Aorta (tissue), 5 donors: ENCODE measurements at places on chromosomes 16 and 17. TPM values are rescaled to one million over a fixed set of nuclear protein-coding genes. Genes with fewer than 3 reads are reported as not detected.

DNA sequence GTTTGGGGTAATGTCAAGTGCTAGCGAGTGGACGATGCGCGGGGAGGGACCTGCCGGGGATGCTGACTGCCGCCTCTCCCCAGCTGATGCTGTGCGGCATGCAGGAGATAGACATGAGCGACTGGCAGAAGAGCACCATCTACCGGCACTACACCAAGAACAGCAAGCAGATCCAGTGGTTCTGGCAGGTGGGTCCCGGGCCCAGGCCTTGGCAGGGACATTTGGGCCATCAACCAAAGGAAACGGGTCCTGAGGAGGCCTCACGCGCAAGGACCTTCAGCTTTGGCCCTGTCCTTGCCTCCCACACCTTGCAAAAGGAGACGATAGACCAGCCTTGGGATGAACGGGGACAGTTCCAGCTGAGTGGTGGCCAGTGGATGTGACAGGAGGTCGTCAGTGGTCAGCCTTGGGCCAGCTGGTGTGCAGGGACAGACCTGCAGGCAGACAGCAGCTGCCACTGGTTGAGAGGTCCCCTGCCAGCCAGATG lies 13.6 kb upstream of the CLEC18A start:
- no peaks in the 10 kb centered on the region for H3K27me3 ChIP-seq
- H3K27ac ChIP-seq, result peak overlapping the region; percentile 84
- H3K36me3 ChIP-seq, result no peaks in the 10 kb centered on the region
- DNase-seq, result no peak

DNA sequence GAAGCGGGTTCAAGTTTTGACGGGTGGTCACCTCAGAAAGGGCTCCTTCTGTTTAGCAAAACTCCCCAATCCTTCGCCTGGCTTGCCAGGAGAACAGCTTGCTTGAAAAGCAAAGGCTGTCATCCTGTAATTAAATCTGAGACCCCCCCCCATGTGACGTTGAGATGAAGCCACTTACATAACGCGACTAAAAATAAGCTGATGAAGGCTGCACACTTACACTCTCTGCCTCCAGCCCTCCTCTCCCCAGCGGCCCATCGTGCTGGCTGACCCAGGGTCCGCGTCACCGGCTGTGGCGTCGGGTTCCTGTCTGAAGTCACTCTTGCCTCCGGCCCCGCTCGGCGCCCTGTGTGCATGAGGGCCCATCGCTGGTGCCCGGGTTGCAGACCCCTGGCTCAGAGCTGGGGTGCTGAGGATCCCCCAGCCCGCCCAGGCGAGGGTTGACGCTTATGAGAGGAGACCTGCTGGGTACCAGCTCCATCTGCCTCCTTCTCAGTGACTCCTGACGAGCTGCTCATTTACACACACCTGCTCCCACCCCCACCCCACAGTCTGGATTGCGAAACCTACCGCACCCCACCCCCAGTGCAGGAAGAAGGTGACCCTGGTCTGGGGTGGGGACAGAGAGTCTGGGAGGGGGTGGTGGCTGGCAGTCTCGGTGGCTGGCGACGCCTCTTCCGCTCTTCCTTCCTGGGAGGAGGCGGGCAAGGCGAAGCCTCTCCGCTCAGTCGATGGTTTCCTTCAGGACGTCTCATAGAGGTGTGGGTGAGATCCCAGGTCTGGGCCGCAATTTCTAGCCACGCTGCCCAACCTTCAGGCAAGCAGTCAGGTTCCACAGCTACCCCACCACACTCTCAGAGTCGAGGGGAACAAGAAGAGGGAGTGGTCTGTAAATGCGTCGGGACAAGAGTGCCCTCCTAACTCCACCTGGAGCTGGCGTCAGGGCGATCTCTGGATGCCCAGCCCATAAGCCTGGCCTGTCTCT lies 3.1 kb upstream of the BAIAP2 start:
- H3K4me3 ChIP-seq, result no peak overlapping the region
- no peaks in the 10 kb centered on the region for H3K36me3 ChIP-seq
- DNase-seq, result peak; percentile 49

DNA sequence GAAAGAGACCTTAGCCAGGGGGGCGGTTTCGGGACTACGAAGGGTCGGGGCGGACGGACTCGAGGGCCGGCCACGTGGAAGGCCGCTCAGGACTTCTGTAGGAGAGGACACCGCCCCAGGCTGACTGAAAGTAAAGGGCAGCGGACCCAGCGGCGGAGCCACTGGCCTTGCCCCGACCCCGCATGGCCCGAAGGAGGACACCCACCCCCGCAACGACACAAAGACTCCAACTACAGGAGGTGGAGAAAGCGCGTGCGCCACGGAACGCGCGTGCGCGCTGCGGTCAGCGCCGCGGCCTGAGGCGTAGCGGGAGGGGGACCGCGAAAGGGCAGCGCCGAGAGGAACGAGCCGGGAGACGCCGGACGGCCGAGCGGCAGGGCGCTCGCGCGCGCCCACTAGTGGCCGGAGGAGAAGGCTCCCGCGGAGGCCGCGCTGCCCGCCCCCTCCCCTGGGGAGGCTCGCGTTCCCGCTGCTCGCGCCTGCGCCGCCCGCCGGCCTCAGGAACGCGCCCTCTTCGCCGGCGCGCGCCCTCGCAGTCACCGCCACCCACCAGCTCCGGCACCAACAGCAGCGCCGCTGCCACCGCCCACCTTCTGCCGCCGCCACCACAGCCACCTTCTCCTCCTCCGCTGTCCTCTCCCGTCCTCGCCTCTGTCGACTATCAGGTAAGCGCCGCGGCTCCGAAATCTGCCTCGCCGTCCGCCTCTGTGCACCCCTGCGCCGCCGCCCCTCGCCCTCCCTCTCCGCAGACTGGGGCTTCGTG lies at the start of gene MAPT:
Gene MAPT, plus strand, starts transcription at position 533 of the 763 bp plus-strand sequence. CDS start 67,784 bp downstream, outside the sequence.
- no peaks in the 10 kb centered on the region for H3K27me3 ChIP-seq
- H3K36me3 ChIP-seq, result no peaks in the 10 kb centered on the region
- H3K4me3 ChIP-seq, result peak within 1 kb of the TSS; percentile 46

DNA sequence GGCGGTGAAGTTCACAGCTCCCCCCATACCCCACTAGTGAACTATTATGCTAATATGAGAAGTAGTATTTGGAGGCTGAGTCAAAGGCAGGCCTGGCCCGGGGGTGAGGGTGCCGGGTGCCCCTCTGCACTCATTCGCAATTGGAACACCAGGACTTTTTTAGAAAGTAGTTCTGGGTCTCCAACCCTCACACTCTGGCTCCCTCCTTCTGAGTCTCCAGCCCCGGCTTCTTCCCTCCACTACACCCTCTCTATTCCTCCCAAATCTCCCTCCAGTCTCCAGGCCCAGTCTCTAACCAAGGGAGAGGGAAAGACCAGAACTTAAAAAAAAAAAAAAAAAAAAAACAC lies 11.3 kb upstream of the HOXB2 start:
- H3K36me3 ChIP-seq, result no peaks in the 10 kb centered on the region
- H3K4me1 ChIP-seq, result no peaks in the 10 kb centered on the region
- H3K27ac ChIP-seq, result peak overlapping the region; percentile 7
- no peaks in the 10 kb centered on the region for H3K27me3 ChIP-seq
- H3K4me3 ChIP-seq, result no peak overlapping the region

- H3K36me3 ChIP-seq, result no peaks in the 10 kb centered on the region
- H3K27ac ChIP-seq, result no peak overlapping the region
- no peak overlapping the region for H3K4me3 ChIP-seq
- DNase-seq, result no peak
- no peaks in the 10 kb centered on the region for H3K27me3 ChIP-seq
These were observed 119.5 kb upstream of the CORO6 start for GRCh38 chr17:29742210-29742513.

OTOP2 gene
- total RNA-seq, result not detected

DNA sequence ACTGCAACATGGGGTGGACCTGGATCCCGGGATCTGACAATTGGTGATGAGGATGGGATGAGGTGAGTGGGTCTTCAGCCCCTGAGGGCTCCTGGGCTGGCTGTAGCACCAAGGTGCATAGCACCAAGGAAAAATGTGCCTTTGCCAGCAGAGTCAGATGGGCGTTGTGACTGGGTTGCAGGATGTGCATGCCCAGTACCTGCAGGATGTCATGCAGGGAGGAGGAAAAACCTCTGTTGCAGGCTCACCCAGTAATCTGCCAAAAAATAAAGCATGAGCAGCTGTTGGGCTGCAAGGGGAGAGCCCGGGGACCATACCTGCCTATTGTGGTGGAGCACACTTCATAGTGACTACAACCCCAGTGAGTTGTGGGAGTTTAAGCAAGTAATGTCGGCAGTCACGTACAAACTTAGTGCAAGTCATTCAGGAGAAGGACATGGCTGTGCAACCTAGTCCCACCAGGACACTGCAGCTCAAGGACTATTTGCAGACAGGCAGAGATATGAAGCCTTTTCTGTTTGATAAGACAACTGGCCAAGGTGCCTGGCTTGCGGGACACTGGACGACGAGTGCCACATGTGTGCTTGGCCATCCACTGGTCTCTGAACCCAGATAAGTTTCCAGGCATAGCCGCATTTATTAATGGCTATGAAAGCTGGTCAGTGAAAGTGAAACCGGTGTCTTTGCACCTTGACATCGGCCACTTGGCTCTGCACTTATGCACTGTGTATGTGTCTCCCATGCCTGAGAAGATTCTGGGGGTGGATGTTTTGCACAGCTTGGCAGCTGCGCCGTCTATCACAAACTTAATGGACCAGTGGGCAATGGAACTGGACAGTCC lies 499.8 kb downstream of the KCNJ2 start:
- no peaks in the 10 kb centered on the region for H3K36me3 ChIP-seq
- no peak overlapping the region for H3K27ac ChIP-seq
- H3K27me3 ChIP-seq, result no peaks in the 10 kb centered on the region
- no peak for DNase-seq

CNTNAP1 gene
- 25.8 TPM for total RNA-seq

MMP15 gene
- 5.9 TPM for total RNA-seq

- DNase-seq, result no peak
- H3K4me3 ChIP-seq, result no peak overlapping the region
- no peaks in the 10 kb centered on the region for H3K4me1 ChIP-seq
- no peak overlapping the region for H3K27ac ChIP-seq
These were observed 79.0 kb downstream of the NFAT5 start for GRCh38 chr16:69644790-69645189.

- H3K36me3 ChIP-seq, result no peaks in the 10 kb centered on the region
- peaks cover 3% of the 10 kb centered on the region for H3K4me1 ChIP-seq
- no peak overlapping the region for H3K27ac ChIP-seq
- H3K27me3 ChIP-seq, result no peaks in the 10 kb centered on the region
- no peak overlapping the region for H3K4me3 ChIP-seq
- DNase-seq, result no peak
These were observed 250.3 kb upstream of the CDH11 start for GRCh38 chr16:65372171-65372570.

DNA sequence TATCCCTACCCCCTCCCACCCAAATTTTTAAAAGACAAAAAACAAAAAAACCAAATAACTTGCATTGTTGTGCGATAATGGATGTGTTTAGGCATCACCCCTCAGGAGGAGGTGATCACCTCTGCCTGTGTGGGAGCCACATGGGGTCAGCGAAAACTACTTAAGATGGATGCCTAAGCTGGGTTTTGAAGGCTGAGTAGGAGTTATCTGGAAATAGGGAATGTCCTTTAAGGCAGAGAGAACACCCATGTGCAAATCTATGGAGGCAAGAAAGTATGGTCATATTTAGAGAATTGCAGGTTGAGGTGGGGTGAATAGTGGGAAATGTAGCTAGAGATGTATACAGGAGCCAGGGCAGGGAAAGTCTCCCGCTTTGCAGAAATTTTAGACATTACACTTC lies 5.6 kb upstream of the TACO1 start:
- no peak for DNase-seq
- H3K36me3 ChIP-seq, result peaks cover 3% of the 10 kb centered on the region
- no peaks in the 10 kb centered on the region for H3K4me1 ChIP-seq
- no peaks in the 10 kb centered on the region for H3K27me3 ChIP-seq

- H3K27me3 ChIP-seq, result no peaks in the 10 kb centered on the region
These were observed 61.8 kb downstream of the TUBD1 start for GRCh38 chr17:59830846-59831486.

DNA sequence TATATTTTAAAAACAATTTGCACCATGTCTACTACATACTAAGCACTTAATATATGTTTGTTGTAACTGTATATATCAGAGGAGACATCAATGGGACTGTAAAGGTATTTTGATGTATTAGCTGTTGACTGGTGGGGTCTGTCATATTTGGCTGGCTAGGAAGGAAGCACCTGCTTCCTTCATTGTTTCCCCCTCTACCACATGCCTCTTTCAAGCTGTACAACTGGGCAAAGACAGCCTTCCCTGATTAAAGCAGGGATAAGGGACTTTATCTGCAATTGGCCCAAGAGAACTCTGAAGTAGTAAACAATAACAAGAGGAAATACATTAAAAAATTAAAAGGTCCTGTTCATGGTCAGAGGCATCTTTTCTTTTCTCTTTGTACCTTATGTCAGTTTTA lies 5.5 kb upstream of the SLFN12L start:
- no peak overlapping the region for H3K4me3 ChIP-seq
- no peaks in the 10 kb centered on the region for H3K36me3 ChIP-seq
- no peak for DNase-seq
- H3K27ac ChIP-seq, result no peak overlapping the region

TNFAIP1 gene
- total RNA-seq, result 51.1 TPM

- H3K4me3 ChIP-seq, result no peak overlapping the region
- no peaks in the 10 kb centered on the region for H3K27me3 ChIP-seq
- no peak for DNase-seq
- no peaks in the 10 kb centered on the region for H3K4me1 ChIP-seq
These were observed 295.1 kb upstream of the SOX9 start for GRCh38 chr17:71825687-71826086.

PLA2G10 gene
- total RNA-seq, result not detected

- H3K27ac ChIP-seq, result no peak overlapping the region
- no peaks in the 10 kb centered on the region for H3K27me3 ChIP-seq
- no peak for DNase-seq
- no peaks in the 10 kb centered on the region for H3K4me1 ChIP-seq
These were observed 64.3 kb downstream of the PIGL start for GRCh38 chr17:16281351-16281750.

- DNase-seq, result no peak
- H3K4me3 ChIP-seq, result no peak overlapping the region
- no peaks in the 10 kb centered on the region for H3K4me1 ChIP-seq
- no peaks in the 10 kb centered on the region for H3K27me3 ChIP-seq
- no peak overlapping the region for H3K27ac ChIP-seq
- H3K36me3 ChIP-seq, result peaks cover 3% of the 10 kb centered on the region
These were observed 41.1 kb downstream of the KIAA0753 start for GRCh38 chr17:6599364-6599763.

DNA sequence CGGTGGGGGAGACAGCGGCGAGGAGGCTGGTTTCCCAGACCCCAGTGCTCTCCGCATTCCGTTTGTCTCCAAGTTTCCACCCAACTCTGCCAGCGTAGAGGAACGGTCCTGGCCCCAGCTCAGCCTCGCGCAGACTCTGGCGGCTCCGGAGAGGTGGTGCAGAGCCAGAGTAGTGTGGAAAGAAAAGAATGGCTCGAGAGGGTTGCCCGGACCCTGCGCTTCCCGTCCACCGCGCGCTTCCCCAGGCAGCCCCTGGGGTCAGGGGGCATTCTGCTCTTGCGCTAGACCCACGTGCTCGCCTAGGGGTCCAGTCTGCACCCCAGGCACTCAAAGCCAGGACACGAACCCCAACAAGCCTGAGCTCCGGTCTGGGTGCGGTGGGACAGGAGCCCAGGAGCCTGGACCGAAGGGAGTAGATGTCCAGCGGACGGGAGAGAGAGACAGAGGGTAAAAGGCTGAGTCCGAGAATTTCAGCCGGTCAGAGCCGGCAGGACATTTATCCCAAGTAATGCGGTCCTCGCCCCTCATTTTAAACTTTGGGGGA lies 3.8 kb downstream of the PMP22 start:
- peak overlapping the region; percentile 78 for H3K27ac ChIP-seq
- peak overlapping the region; percentile 70 for H3K4me3 ChIP-seq
- peak; percentile 85 for DNase-seq
